Right ventricle myocardium inferior (tissue), 1 donor: ENCODE measurements at places on chromosomes 12 and 14.

DNA sequence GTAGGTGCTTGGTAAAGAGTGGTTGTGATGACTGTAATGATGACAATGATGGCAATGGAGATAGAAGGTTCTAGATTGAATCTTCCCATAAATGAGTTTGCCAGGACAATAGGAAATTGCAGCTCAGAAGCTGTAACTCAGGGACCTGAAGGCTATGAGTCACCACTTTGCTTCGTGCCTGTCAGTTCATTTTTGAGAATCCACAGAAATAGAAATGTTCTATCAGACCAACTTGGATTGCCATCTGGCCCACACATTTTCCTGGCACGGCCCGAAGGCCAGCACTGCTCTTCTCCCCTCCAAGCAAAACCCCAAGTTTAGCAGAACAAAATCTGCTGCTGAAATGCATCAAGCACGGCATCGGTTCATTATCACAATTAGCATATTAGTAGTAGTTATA lies 1127.0 kb downstream of the BCL11B start:
- no peak for DNase-seq

- DNase-seq, result no peak
Measured at GRCh38 chr14:69008421-69008884, 29.4 kb upstream of the ACTN1 start.

- no peak for DNase-seq
Measured at GRCh38 chr14:52348776-52349175, 34.7 kb downstream of the PTGER2 start.

- no peak for DNase-seq
Measured at GRCh38 chr14:66231820-66232219, 254.4 kb upstream of the CCDC196 start.

DNA sequence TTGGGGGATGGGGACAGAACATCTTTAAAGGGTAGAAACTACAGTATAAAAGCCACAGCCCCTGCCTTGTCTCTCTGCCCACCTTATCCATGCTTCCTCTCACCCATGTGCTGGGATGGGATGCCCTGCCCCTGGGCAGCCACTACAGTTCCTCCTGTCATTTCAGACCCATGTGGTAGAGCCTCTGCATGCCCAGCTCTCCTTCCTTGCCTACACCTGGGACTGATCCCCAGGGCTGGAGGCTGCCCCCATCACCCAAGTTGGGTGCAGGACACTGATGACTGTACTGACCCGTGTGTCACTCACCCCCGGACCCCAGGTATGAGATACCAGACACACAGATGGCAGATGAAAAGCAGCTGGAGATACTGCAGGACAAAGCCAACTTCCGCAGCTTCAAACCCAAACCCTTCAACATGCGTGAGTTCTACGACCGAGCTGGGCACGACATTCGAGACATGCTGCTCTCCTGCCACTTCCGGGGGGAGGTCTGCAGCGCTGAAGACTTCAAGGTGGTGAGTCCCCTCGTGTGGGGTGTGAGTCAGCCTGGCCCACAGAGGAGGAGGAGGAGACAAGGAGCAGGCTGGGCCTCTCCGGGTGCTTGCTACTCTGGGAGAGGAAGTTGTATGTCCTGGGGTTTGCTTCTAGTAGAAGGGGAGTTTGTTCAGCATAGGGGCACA lies 2.2 kb downstream of the ASIC1 start:
- DNase-seq, result no peak
